ENCODE measurements at places on chromosomes 3 and 15. TPM values are rescaled to one million over a fixed set of nuclear protein-coding genes. Genes with fewer than 3 reads are reported as not detected.

GRM7 gene
- total RNA-seq, result not detected

ITIH4 gene
- 24.9 TPM for total RNA-seq

MESP2 gene
- total RNA-seq, result not detected

LDHAL6B gene
- total RNA-seq, result not detected

LRRC2 gene
- total RNA-seq, result not detected

RNU6-1 gene
- not detected for total RNA-seq

- H3K4me3 ChIP-seq, result no peak overlapping the region
Observed at GRCh38 chr3:53709256-53709655, 137.0 kb downstream of the CHDH start.

GRCh38 chr3:187318819-187319616 lies 27.5 kb upstream of the MASP1 start:
- no peak overlapping the region for H3K27ac ChIP-seq
- peaks cover 19% of the 10 kb centered on the region for H3K4me1 ChIP-seq
- no peaks in the 10 kb centered on the region for H3K36me3 ChIP-seq
- no peak overlapping the region for H3K4me3 ChIP-seq

- no peak overlapping the region for H3K4me3 ChIP-seq
- H3K36me3 ChIP-seq, result no peaks in the 10 kb centered on the region
- no peaks in the 10 kb centered on the region for H3K27me3 ChIP-seq
- H3K4me1 ChIP-seq, result no peaks in the 10 kb centered on the region
- no peak for DNase-seq
Observed at GRCh38 chr3:80355144-80355543, 587.3 kb upstream of the ROBO1 start.

- no peaks in the 10 kb centered on the region for H3K36me3 ChIP-seq
- H3K27ac ChIP-seq, result no peak overlapping the region
- no peak overlapping the region for H3K4me3 ChIP-seq
- peaks cover 3% of the 10 kb centered on the region for H3K27me3 ChIP-seq
- no peaks in the 10 kb centered on the region for H3K4me1 ChIP-seq
- DNase-seq, result no peak
Observed at GRCh38 chr3:81776643-81777042, 15.2 kb upstream of the GBE1 start.

DNA sequence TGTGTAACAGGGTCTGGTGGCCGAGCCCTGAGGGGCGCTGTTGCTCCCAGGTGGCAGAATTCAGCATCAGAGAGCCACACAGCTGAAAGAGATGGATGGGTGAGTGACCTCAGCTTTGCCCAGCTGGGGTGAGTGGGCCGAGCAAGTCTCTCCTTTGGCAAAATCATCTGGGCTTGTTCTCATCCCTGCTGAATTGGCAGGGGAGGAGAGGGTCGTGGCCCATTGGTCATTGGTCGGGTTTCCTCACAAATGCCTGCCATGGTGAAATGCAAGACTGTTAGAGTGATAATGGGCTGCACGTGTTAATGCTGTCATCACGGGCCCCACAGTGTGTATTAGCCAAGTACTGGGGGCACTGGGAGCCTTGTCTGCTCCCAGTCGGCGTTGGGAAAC lies 15.9 kb downstream of the ABHD2 start:
- no peak for DNase-seq
- no peak overlapping the region for H3K4me3 ChIP-seq
- H3K27me3 ChIP-seq, result no peaks in the 10 kb centered on the region

DNA sequence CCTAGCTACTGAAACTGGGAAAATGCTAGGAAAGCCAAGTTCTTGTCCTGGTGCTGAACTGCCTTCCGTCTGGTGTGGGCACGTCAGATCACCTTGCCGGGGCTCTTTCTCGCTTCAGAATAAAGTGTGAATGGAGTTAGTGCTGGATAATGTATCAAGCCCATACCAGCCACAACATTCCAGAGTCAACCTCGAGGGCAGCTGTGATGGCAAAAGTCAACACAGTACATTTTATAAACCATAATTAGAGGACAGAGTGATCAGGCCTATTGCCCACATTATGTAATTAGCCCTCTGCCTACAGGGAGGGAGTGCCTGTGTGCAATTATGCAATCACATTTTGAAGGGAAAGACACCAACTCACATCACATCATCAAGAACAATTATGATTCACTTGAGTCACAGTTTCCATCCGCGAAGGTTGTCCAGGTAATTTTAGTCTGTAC lies 165.2 kb downstream of the RORA start:
- no peak for DNase-seq
- H3K27ac ChIP-seq, result no peak overlapping the region
- no peaks in the 10 kb centered on the region for H3K4me1 ChIP-seq
- H3K36me3 ChIP-seq, result no peaks in the 10 kb centered on the region

GRCh38 chr3:175608911-175609310 lies 749.8 kb downstream of the NAALADL2 start:
- no peak overlapping the region for H3K4me3 ChIP-seq
- H3K36me3 ChIP-seq, result no peaks in the 10 kb centered on the region
- H3K4me1 ChIP-seq, result no peaks in the 10 kb centered on the region
- no peaks in the 10 kb centered on the region for H3K27me3 ChIP-seq

DNA sequence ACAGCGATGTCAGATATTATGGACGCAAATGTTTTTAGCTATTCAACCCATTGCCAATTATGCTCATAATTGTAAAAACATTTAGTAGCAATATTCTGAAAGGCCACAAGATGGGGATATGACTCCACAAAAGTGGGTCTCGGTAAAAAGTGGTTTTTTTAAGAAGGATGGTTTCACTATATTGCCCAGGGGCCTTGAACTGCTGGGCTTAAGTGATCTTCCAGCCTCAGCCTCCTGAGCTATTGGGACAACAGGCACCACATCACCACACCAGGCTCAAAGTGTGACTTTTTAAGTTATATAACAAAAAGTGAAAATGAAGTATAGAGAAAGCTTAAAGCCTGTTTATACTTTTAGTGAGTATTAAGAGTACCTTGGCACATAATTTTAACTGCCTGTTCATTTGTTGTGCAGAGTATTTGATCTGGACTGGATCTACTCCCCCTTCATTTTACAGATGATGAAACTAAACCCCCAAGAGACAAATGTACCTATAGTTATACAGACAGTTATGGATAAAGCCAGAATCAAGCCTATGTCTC lies 9.4 kb downstream of the NAA50 start:
- H3K4me1 ChIP-seq, result peaks cover 53% of the 10 kb centered on the region
- H3K4me3 ChIP-seq, result no peak overlapping the region
- peak overlapping the region; percentile 65 for H3K27ac ChIP-seq

DNA sequence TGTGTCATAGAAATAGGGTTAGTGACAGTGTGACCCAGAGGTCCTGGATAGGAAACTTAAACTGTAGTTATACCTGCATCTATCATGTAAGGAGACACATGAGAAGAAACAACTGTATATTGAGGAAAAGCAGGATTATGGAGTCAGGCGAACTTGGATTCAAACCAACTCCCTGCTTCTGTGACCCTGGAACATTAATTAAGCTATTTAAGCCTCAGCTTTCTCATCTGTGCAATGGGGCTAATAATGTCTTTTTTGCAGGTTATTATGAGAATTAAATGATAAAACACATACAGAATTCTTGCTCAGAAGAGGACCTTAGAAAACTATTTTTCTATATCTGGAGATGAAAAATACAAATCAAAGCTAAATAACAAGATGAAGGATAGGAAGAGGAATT lies 481.8 kb downstream of the MECOM start:
- no peak for DNase-seq
- no peak overlapping the region for H3K4me3 ChIP-seq
- H3K27ac ChIP-seq, result no peak overlapping the region
- H3K27me3 ChIP-seq, result no peaks in the 10 kb centered on the region
- no peaks in the 10 kb centered on the region for H3K4me1 ChIP-seq

- no peak overlapping the region for H3K27ac ChIP-seq
- peaks cover 16% of the 10 kb centered on the region for H3K4me1 ChIP-seq
- no peak overlapping the region for H3K4me3 ChIP-seq
- no peak for DNase-seq
- H3K27me3 ChIP-seq, result no peaks in the 10 kb centered on the region
- H3K36me3 ChIP-seq, result peaks cover 58% of the 10 kb centered on the region
Observed at GRCh38 chr3:68996356-68996995, 17.0 kb downstream of the EOGT start.

GRCh38 chr3:43210049-43211027 lies 76.0 kb upstream of the SNRK start:
- DNase-seq, result no peak
- no peak overlapping the region for H3K27ac ChIP-seq
- no peaks in the 10 kb centered on the region for H3K4me1 ChIP-seq

GRCh38 chr3:108098003-108098370 lies 7.2 kb upstream of the CD47 start:
- no peak overlapping the region for H3K4me3 ChIP-seq
- no peaks in the 10 kb centered on the region for H3K36me3 ChIP-seq
- peaks cover 45% of the 10 kb centered on the region for H3K4me1 ChIP-seq
- no peaks in the 10 kb centered on the region for H3K27me3 ChIP-seq
- DNase-seq, result no peak

- DNase-seq, result peak; percentile 90
- H3K4me3 ChIP-seq, result peak overlapping the region; percentile 30
- peaks cover 29% of the 10 kb centered on the region for H3K27me3 ChIP-seq
- peaks cover 47% of the 10 kb centered on the region for H3K4me1 ChIP-seq
Observed at GRCh38 chr3:179956416-179956830, 80.3 kb downstream of the PEX5L start.

DNA sequence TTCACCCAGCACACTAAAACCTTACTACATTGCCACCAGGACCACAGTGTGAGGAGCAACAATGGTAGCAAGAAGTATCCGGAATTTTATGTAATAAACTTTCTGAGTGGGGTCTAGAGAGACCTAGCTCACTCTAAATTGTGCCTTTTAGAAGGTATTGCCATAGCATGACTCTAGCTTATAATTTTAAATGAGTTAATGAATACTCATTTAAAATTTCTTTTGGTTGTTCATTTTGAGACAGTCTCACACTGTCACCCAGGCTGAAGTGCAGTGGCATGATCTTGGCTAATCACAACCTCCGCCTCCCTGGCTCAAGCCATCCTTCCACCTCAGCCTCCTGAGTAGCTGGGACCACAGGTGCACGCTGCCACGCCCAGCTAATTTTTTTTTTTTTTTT lies 26.2 kb downstream of the EDC3 start:
- no peak overlapping the region for H3K27ac ChIP-seq
- no peak overlapping the region for H3K4me3 ChIP-seq
- no peaks in the 10 kb centered on the region for H3K27me3 ChIP-seq
- H3K36me3 ChIP-seq, result peaks cover 14% of the 10 kb centered on the region

- H3K27ac ChIP-seq, result no peak overlapping the region
- H3K36me3 ChIP-seq, result no peaks in the 10 kb centered on the region
- DNase-seq, result no peak
- H3K27me3 ChIP-seq, result peaks cover 46% of the 10 kb centered on the region
- H3K4me1 ChIP-seq, result peaks cover 9% of the 10 kb centered on the region
Observed at GRCh38 chr15:95262866-95263564, 1031.7 kb downstream of the MCTP2 start.

GRCh38 chr3:18394384-18394995 lies 30.6 kb downstream of the SATB1 start:
- H3K27ac ChIP-seq, result peak overlapping the region; percentile 13
- no peak overlapping the region for H3K4me3 ChIP-seq
- peaks cover 52% of the 10 kb centered on the region for H3K4me1 ChIP-seq
- H3K27me3 ChIP-seq, result no peaks in the 10 kb centered on the region
